ENCODE measurements at places on chromosomes 12 and 14.

- DNase-seq: no peak
These were observed 34.1 kb downstream of the ERGIC2 start for GRCh38 chr12:29346769-29347421.

GRCh38 chr14:101411151-101411550 lies 150.1 kb upstream of the DIO3 start:
- no peak for DNase-seq

DNA sequence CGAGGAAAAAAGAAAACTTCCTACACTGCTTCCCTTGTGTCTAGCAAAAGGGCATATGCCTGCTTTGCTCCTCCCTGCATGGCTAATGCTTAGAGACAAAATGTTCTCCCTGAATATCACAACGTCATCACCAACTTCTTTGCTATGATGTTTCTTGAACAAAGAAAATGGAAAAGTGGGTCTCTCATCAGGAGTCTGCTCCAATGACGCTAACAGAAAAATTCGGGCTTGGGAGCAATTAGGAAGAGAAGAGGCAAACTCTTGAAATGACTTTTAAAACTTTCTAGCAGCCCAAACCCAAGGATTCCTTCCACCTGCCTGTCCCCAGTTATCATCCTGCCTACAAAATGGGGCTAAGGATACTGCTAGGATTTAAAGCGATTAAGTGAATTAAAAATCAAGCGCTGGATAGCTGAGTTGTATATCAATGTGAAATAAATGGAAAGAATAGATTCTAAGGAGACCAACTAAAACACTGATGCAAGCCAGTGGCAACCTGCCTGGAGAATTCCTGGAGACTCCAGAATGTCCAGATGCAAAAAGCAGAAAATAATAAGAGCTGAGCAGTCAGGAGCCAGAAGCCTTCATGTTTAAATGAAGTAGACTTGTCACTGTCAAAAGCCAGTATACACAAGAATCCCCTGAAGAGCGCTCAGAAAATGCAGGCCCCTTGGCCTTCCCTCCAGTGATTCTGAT lies 183.8 kb downstream of the DPF3 start:
- no peak for DNase-seq

DNA sequence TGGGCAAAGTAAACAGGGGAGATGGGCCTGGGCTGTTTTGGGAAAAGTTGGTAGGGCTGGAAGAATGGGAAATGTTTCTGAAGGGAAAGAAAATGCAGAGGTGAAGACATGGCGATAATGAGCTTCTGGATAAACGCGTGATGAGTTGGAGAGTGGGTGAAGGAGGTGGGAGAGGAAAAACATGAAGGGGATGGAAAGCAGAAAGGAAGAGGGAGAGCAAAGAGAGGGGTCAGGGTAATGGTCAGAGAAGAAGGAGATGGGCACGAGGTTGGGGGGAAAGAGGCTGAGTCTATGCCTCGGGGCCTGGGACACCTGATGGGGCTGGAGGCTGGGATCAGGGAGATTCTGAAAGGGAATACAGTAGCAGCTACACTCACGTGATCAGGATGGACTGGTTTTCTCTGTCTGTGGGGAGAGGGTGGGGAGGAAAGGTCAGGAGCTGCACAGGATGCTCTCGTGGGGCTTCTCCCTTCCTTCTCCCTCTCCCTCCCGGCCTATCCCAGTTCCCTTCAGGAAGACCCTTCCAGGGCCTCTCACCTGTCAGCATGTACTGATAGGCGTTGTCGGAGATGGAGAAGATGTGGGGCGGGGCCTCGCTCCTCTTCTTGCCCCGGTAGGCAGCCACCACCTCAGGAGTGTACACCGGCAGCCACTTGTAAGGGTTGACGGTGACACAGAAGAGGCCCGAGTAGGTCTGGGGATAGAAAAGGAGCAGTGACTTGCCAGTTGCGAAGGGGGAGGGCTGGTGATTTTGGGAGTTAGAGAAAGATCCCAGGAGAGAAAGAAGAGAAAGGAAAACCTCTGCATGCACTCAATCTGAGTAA lies 3.1 kb downstream of the MYH7 start:
- DNase-seq: no peak

DNA sequence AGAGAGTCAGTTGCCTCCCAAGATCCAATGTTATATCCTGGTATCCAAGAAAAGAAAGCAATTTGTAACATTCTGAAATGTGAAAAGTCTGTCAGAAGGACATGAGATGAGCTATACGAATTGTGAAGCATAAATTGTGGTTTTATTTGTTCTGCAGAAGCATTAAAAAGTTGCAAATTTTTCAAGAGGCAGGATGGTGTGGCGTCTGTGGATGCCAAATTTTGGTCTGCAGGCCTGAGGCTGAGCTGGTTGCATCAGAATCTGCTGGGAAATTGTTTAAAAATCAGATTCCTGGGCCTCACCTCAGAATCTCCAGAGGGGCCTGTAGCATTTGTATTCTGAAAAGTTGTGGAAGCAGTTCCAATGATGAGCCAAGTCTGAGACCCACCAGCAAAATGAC lies 284.7 kb downstream of the NUAK1 start:
- DNase-seq: no peak

- DNase-seq: no peak
These were observed 314.9 kb downstream of the NUAK1 start for GRCh38 chr12:105823810-105824209.

- no peak for DNase-seq
These were observed 5.9 kb downstream of the CDH24 start for GRCh38 chr14:23051141-23052057.

DNA sequence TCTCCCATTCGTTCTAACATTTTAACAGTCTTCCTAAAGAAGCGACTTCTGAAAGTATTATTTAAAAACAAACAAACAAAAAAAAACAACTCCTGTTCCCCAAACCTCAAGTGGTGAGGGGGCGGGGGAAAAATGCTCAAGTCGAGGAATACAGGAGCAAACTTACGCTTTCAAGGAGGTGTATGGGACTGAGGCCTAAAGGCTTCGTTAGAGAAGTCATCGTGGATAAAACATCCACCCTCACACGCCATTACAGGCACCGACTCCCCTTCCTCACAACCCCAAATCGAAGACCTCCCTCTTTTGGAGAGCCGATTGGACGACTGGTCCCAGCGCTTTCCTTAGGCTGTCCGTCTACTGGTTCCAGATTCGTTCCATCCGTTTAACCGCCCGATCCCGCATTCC lies 693 bp downstream of the CBX5 start:
- no peak for DNase-seq

GRCh38 chr12:109244073-109244472 lies 65.0 kb downstream of the FOXN4 start:
- DNase-seq: no peak

DNA sequence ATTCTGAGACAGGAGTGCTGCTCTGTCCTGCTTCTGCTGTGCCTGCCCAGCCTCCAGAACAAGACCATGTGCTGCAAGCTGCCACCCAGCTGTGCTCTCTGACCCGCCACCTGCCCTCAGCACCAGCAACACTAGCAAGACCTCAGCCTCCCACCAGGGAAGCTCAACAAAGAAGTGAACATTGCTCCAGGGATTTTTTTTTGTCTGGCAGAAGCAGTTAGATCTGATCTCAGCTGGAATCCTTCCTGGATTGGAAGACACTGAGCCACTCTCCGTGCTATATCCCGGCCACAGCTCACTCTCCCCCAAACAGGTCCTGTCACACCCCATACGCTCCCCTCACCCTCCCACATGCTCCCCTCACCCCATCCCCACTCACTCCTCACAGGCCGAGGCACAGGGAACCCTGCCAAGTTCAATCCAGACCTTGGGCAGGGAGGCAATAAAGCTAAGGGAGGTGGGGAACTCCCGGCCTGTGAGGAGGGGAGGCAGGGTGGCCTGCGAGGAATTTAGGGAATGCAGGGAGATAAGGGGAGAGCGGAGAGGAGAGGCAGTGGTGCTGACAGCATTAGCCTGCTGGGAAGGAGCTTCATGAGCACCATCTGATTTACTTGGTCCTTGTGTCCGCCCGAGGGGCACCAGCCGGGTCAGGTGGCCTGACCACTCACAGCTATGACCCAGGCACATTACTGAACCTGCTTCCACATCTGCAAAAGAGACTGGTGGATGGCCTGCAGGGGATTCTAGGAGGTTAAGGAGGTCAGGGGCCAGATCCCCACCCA lies 29.7 kb downstream of the CCDC85C start:
- DNase-seq: no peak

GRCh38 chr12:29159661-29160060 lies 10.6 kb downstream of the FAR2 start:
- DNase-seq: no peak

DNA sequence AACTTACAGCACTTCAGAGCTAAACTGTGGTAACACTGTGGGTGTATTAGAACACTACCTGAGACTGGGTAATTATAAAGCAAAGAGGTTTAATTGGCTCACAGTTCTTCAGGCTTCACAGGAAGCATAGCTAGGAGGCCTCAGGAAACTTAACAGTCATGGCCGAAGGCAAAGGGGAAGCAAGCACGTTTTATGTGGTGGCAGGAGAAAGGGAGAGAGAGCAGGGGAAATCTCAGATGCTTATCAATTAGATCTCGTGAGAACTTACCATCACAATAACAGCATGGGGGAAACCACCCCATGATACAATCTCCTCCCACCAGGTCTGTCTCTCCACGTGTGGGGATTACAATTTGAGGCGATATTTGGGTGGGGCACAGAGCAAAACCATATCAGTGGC lies 512.6 kb downstream of the RERGL start:
- DNase-seq: no peak

- no peak for DNase-seq
These were observed 201.2 kb downstream of the ANO4 start for GRCh38 chr12:100995771-100996170.

DNA sequence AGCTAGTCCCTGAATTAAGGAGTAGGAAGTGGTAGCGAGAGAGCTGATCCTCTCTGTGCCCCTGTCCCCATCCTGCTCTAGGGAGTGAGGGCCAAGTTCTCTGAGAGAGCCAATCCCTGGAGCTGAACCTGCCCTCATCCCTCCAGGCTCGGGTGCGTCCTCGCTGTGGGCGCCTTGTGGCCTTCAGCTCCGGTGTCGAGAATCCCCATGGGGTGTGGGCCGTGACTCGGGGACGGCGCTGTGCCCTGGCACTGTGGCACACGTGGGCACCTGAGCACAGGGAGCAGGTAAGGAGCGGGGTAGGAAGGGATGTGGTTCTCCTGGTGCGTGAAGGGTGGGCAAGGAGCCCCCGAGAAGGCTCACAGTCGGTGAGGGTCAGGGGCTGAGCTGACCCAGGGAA lies 1.9 kb upstream of the GNB3 start:
- DNase-seq: no peak

DNA sequence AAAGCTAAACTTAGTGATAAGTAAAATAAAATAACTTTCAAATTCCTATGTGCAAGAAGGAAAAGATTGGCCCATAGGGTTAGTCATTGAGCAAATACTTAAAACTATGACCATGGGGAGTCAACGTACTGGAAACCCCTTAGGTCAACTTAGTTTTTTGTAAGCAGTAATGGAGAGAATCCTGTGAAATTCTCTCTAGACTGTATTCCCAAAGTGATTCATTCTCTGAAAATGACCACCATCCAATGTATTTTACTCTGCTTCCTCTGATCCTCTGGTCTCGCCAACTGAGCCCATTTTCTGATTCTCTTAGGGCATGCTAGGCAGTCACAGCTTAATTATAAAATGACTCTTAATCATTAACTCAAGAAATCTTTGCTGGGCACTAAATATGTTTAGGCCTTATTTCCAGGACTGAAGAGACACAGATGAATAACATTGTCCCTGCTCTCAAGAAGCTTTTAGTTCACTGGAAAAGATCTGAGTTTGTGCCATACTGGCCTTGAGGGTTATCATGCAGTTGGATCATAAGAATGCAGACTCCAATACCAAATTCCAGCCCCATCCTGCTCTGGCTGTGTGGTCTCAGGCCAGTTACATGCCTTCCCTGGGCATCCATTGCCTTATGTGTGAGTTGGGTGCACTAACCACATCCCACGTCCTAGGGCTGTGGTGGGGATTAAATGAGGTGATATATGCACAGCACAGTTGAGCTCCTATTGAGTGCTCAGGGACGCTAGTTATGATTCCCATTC lies 732.4 kb downstream of the AACS start:
- DNase-seq: no peak

GRCh38 chr14:74261288-74261687 lies 22.0 kb downstream of the VSX2 start:
- no peak for DNase-seq

DNA sequence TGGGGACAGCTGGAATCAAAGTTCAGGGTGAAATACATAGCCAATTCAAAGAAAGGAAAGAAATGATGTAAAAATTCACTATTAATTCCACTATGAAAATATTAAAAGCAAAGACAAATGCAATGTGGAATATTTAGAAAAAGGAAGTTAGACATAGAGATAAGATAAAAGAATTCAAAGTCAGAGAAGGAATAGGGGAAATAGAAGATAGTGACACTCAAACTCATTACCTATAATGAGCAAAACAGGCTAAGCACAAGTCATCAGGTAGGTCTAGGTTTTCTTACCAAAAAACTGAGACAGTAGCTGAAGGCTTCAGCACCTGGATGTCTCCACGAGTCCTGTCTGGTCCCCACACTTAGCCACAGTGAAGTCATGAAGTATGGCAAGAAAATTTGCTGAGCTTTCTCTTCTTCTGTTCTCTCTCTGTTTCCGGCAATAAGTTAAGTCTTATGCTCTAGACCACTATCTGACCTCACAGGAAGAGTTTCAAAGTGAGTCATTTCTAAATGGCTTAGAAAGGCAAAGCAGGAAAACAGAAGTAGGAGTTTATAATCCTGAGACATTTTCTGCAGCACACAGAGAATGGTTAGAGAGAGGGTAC lies at the start of gene C3AR1:
TSS of gene C3AR1 (minus strand) at position 369 of the 604 bp plus-strand sequence. CDS start 6,174 bp downstream, outside the sequence.
- DNase-seq: no peak

- peak; percentile 38 for DNase-seq
These were observed 1.1 kb downstream of the FBXO21 start for GRCh38 chr12:117188961-117189724.

GRCh38 chr12:44227616-44228015 lies 391.7 kb downstream of the TMEM117 start:
- DNase-seq: no peak

- DNase-seq: peak; percentile 90
These were observed 3.1 kb upstream of the OR4N2 start for GRCh38 chr14:19800282-19801117.

DNA sequence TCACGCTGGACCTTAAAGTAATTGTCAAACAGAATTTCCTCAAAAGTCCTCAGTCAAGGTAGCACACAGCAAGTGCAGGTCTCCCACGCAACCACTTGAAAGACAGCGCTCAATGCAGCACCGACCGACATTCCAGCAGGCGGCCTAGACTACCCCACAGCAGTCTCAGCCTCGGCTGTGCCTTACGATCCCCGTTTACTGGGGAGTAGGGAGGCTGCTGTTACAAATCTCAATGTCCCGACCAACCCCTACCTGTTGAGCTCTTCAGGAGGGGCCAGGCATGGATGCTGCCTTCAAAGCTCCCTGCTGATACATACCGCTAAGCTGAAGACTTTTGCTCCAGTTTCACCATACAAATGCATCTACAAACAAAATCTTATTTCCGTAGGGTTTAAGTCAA lies 21.8 kb downstream of the VPS37B start:
- no peak for DNase-seq

- DNase-seq: no peak
These were observed 55.5 kb upstream of the SRRM4 start for GRCh38 chr12:118925826-118926225.

- DNase-seq: no peak
These were observed 19.4 kb upstream of the A2M start for GRCh38 chr12:9134981-9135628.

GRCh38 chr12:107669946-107670345 lies 15.7 kb upstream of the PWP1 start:
- no peak for DNase-seq

Measured in head of caudate nucleus (tissue), 42 donors.